ENCODE measurements at places on chromosomes 11 and 22. TPM values are rescaled to one million over a fixed set of nuclear protein-coding genes. Genes with fewer than 3 reads are reported as not detected.

DNA sequence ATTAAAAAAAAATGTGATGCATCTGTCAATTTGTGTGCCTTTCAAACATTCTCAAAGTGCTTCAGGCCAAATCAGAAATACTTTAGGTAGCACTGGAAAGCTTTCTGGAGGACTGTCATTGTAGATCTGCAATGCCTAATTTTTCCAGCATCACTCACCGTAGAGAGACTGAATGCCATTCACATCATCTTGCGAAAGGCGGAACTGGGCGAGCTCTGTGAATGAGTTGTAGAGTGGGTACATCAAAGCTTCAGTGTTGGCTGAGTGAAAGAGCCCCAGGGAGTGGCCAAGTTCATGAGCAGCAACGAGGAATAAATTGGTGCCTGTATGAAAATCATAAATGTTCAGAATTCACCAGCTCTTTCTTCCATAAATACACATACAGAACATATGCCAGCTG, 4.0 kb downstream of the MMP10 start:
- no peak overlapping the region for H3K27ac ChIP-seq
- no peak for DNase-seq
- no peak overlapping the region for H3K4me3 ChIP-seq
- peaks cover 10% of the 10 kb centered on the region for H3K27me3 ChIP-seq
- H3K36me3 ChIP-seq = no peaks in the 10 kb centered on the region

DNA sequence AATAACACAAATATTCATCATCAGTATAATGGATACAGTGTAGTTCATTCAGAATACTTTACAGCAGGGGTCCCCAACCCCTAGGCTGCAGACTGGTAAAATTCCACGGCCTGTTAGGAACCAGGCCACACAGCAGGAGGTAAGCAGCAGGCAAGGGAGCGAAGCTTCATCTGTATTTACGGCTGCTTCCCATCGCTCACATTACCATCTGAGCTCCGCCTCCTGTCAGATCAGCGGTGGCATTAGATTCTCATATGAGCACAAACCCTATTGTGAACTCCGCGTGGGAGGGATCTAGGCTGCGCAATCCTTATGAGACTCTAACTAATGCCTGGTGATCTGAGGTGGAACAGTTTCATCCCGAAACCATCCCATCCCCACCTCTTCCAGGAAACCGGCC, 125.1 kb downstream of the SERGEF start:
- H3K4me1 ChIP-seq = no peaks in the 10 kb centered on the region
- no peaks in the 10 kb centered on the region for H3K36me3 ChIP-seq
- H3K27me3 ChIP-seq = no peaks in the 10 kb centered on the region
- DNase-seq = no peak

GRCh38 chr11:48004456-48004855, 24.1 kb downstream of the PTPRJ start:
- H3K4me3 ChIP-seq = peak overlapping the region; percentile 35
- DNase-seq = no peak
- no peaks in the 10 kb centered on the region for H3K27me3 ChIP-seq
- peaks cover 83% of the 10 kb centered on the region for H3K4me1 ChIP-seq
- H3K27ac ChIP-seq = peak overlapping the region; percentile 95

GRCh38 chr11:35549787-35550186, 24.4 kb upstream of the PAMR1 start:
- no peak overlapping the region for H3K27ac ChIP-seq
- peaks cover 14% of the 10 kb centered on the region for H3K27me3 ChIP-seq
- H3K36me3 ChIP-seq = no peaks in the 10 kb centered on the region
- H3K4me3 ChIP-seq = no peak overlapping the region
- DNase-seq = no peak

GRCh38 chr22:30822216-30823014, 127.7 kb downstream of the OSBP2 start:
- H3K27ac ChIP-seq = no peak overlapping the region
- H3K36me3 ChIP-seq = no peaks in the 10 kb centered on the region

DNA sequence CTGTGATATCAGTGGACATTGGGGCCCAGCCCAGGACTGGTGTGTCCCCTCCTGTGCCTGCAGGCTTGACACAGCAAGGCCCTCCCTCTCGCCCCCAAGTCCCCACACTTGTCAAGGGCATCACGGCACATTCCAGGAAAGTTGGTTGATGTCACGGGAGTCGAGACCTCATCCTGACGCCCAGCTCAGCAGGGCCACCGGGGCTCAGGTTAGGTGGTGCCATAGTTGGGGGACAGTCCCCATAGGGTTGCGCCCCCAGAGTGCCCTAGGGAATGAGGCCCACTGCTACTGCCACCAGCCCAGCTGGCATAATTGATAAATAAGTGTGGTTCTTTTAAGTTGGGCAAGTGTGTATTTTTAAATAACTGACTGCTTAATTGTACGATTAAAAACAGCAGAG, 28.3 kb upstream of the GRAMD4 start:
- peaks cover 58% of the 10 kb centered on the region for H3K4me1 ChIP-seq
- DNase-seq = no peak
- H3K27ac ChIP-seq = peak overlapping the region; percentile 92
- peak overlapping the region; percentile 64 for H3K4me3 ChIP-seq
- H3K36me3 ChIP-seq = peaks cover 2% of the 10 kb centered on the region

- no peak within 1 kb of the TSS for H3K4me3 ChIP-seq
- H3K27ac ChIP-seq = no peak within 1 kb of the TSS
- H3K27me3 ChIP-seq = peaks cover 69% of the 10 kb centered on the region
- H3K36me3 ChIP-seq = no peaks in the 10 kb centered on the region
These were observed at the start of gene SYT12 for GRCh38 chr11:67022961-67023956. Gene SYT12, plus strand, starts transcription at chr11:67023134. Its CDS starts 7,011 bp downstream, at chr11:67030145.

- H3K4me3 ChIP-seq = no peak overlapping the region
- no peaks in the 10 kb centered on the region for H3K4me1 ChIP-seq
- no peak for DNase-seq
These were observed 97.3 kb downstream of the GUCY1A2 start for GRCh38 chr11:106920899-106921509.

Gene CSF2RB
- 0.67 TPM for total RNA-seq

Gene NLRP6
- total RNA-seq = 5.5 TPM

Gene GSTT2B
- not detected for total RNA-seq

Gene SLC15A3
- total RNA-seq = 4.0 TPM

Gene AGBL2
- total RNA-seq = 4.9 TPM

Data from activated CD4-positive, alpha-beta T cell treated with anti-CD3 and anti-CD28 coated beads, Interleukin-2, amount 10 ng/mL, durations not matched to agents 7 days and 5 days (primary cell).